ENCODE measurements at places on chromosomes 3 and 15.

DNA sequence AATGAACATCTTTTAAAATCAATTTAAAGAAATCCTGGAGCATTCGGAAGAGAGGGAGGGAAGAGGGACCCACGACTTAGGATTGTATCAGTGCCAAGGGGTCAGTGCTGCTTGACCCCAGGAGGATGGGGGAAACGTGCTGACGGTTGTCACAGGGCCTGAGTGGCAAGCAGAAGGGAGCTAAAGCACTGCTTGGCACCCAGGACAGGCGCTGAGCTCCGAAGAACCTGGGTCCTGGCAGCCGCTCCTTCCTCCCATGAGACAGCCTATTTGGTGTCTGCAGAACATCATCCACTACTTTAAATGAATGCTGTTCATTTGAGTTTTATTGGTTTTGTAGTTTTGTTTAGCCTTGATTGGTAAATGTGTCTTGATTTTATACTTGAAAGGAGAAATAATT, 54.5 kb downstream of the RGMA start:
- no peak for DNase-seq

GRCh38 chr15:85534031-85534430, 153.6 kb downstream of the AKAP13 start:
- no peak for DNase-seq

DNA sequence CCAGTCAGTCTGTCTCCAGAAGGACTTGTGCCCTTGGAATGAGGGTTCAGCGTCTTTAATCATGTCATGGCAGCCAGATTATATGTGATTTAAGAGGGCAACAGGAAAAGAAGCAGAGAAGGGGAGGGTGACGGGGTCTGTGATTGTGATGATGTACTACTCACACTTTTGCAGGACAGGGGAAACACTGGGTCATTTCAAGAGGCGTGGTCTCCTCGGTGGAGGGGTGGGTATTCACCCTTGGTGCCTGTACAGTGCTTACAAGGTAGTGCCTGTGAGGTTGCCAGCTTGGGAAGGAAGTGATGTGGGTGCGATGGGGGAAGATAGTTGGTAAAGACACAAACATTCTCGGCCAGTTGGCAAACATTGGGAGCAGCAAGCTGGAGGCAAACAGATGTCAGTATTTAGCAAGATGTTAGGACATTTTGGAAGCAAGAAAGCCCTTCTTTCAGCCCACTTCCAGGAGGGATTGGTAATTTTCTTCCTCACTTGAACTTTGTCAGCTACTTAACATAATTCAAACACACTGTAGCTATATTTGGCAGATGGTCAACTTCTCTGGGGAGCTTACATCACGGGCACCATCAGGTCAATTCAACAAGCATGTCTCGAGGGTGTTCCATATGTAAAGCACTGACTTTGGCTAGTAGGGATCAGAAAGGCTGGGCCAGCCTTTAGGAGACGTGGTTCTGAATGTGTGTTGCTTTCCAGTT, 71.4 kb upstream of the ROPN1 start:
- DNase-seq: no peak

- DNase-seq: no peak
Observed at GRCh38 chr3:141395005-141395589, 26.8 kb downstream of the ZBTB38 start.

DNA sequence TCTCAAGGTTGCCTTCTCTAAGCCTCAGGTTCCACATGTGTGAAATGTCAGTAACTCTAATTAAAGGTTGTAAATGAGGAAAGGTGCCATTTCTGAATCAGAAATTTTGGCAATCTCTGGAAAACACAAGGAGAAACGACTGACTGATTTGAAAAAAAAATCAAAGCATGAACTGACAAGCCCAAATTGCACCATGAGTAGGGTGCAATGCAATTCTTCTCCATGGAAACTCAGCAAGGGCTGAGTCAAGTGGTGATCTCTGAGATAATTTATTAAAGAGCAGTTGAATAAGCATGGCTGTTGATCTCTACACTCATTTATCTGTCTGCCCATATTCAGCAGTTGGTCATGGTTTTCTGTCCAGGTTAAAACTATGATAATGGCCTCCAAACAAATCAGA, 201.6 kb upstream of the CMC1 start:
- no peak for DNase-seq

- DNase-seq: peak; percentile 45
Observed at GRCh38 chr3:184524981-184525336, 36.6 kb upstream of the EPHB3 start.

DNA sequence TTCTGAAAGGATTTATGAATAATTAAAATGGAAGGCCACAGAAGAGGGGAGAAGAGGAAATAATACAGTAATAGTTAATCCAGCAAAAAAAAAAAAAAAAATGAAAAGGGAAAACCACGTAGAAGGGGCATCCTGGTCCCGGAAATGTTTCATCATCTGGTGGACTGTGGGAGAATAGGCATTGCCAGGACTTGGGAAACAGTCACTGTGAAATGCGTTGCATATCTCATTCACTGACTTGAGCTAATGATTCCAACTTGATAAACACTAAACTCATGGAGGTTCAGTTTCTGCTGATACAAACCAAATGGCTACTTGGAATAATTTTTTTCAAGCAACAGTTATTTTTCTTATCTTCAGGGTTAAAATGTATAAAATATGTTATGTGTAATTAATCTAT, 3.2 kb downstream of the XCR1 start:
- no peak for DNase-seq

DNA sequence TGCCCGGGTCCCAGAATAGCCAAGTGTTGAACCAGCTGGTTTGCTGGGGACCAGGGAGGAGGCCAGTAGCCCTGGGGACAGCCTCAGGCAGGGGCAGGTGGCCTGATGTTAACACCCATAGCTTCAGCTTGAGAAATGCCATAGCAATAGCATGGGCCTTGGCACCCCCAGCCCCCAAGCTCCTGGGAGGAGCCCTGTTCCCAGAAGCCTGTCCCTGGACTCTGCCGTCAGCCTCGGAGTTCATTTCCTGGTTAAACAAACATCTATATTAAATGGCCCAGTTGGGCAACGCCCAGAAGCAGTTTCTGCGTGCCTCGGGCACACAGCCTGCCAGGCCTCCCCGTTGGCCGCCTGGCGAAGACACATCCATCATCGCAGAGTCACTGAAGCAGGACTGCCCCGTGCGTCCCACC, 58.2 kb downstream of the FGD5 start:
- DNase-seq: peak; percentile 73

GRCh38 chr15:80885016-80885579, 104.5 kb downstream of the MESD start:
- no peak for DNase-seq

- DNase-seq: no peak
Observed at GRCh38 chr3:193865896-193866480, 270.0 kb upstream of the HES1 start.

DNA sequence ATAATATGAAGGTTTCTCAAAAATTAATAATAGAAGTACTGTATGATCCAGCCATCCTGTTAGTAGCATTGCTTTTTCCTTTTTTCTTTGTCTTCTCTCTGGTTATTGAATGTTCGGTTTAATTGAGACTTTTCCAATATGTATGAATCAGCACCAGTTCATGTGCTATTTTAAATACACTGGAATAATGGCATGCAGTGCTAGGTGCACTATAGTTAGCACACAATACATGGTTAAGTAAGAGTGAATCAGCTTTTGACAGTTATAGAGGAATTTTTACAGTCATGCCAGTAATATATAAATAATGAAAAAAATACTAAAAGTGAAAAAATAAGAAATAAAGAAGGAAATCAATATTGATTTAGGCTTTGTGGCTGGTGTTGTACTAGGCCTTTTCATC, 113.8 kb upstream of the STRIT1 start:
- DNase-seq: no peak

DNA sequence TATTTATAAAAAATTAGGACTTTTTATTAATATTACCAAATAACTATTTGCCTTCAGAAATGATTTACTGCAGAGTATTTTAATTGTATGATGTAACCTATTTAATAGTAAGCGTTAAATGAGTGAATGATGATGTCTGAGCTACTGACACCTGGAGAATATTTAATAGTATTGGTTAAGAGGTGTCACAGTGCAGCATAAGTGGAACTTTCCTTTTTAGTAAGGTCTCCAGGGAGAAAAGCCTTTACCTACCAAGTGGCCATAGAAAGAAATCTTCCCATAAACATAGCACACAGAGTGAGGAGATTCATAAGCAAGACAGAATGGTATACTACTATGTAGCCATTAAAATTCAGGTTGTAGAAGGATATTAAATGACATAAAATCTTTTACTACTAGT, 441.7 kb downstream of the TBL1XR1 start:
- no peak for DNase-seq

GRCh38 chr3:126649556-126650092, 5.3 kb downstream of the TXNRD3 start:
- DNase-seq: no peak

DNA sequence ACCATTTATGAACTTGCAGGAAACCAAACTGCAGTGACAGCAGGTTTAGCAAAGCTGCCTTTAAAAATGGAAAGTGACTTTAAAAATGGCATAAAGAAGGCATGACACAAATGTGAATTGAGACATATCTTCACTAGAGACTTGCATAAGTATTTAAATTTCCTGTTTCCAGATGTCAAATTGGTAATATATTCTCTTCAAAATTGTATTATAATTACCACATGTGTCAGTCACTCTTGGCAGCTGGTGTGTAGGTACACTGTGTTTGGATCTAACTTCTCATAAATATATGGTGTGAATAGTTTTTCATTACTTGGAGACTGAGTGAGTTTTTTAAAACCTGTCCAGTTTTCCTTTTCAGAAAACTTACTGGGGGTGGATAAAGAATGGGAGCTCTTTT, 636.2 kb upstream of the SGO1 start:
- no peak for DNase-seq

GRCh38 chr3:1037631-1038030, 55.2 kb upstream of the CNTN6 start:
- no peak for DNase-seq

GRCh38 chr15:60396958-60397771, 621 bp downstream of the ANXA2 start:
- DNase-seq: peak; percentile 85
